Neural crest cell (in vitro differentiated cells): ENCODE measurements at places on chromosomes 16 and 17. TPM values are rescaled to one million over a fixed set of nuclear protein-coding genes. Genes with fewer than 3 reads are reported as not detected.

DNA sequence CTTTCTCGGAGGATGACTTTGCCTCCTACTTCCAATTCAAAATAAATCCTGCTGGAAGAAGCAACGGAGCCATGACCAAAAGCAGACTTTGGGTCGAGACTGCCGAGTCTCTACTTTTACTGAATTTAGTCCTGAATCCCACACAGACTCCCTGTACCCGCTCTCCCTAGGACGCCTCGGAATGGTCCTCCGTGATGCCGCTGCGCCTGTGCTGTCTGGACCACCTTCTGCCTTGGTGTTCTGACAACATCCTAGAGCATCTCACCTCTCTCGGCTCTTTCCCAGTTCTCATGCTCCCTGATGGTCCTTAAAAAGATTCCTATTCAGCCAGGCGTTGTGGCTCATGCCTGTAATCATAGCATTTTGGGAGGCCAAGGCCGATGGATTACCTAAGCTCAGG lies 181.1 kb upstream of the HSBP1 start:
- DNase-seq: no peak

- no peak for DNase-seq
Measured at GRCh38 chr17:73911726-73912372, 267.6 kb upstream of the SDK2 start.

- no peak for DNase-seq
Measured at GRCh38 chr17:44229090-44229489, 9.6 kb upstream of the UBTF start.

DNA sequence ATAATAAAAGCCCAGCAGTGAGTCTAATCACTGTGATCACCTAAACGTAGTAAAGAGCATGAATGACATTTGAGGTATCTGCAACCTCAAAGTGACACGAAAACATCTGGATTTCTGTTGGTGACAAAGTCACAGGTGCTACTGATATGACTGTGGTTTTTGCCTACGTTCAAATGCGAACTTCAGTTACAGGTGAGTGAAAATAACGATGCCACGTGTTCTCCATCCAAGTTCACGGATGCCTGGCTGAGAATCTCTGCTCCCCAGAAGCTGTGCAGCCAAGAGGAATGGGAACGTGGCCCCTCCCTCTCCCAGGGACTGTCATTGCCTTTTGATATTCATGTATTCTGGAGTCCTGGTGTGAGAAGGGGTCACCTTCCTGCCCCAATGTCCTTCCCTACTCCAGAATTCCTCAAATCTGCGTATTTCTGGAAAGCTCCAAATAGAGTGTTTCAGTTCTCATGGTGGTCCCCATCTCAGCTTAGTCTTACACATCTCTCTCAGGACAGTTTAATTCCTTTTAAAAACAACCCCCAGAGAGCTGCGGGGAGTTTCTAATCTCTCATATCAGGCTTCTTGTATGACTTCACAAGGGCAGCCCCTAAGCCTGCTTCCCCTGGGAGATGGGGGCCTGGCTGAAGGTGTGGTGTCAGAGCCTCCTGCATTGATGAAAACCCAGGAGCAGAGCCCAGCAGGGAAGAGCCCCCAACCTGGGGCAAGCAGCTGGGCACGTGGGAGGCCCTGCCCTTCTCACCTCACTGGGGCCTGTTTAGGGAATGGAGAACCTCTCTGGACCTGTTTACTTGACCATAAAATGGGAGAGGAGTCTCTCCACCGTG lies 25.8 kb downstream of the PIK3R5 start:
- DNase-seq: no peak

DNA sequence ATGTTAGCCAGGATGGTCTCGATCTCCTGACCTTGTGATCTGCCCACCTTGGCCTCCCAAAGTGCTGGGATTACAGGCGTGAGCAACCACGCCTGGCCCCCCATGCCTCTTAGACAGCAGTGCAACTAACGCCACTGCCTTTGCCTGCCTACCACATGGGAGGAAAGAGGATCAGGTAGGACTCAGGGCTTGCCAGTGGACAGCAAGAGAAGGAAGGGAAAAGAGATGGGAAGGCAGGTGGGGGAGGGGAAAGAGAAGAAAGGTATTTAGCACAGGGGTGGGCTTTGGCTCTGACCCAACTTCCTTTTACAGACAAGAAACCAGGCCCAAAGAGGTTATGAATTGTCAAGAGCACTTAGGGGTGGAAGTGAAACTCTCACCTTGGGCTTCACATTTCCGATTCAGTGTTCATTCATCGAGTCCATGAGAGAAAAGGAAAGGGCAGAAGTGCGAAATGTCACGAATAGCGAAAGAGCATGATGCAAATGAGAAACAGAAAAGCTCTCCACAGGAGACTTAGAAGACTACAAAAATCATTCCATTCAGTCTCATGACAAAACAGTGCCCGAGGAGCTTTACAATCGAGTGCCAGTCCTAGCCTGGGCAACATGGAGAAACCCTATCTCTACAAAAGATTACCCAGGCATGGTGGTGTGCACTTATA lies 36.4 kb downstream of the CDK5R1 start:
- DNase-seq: no peak

DNA sequence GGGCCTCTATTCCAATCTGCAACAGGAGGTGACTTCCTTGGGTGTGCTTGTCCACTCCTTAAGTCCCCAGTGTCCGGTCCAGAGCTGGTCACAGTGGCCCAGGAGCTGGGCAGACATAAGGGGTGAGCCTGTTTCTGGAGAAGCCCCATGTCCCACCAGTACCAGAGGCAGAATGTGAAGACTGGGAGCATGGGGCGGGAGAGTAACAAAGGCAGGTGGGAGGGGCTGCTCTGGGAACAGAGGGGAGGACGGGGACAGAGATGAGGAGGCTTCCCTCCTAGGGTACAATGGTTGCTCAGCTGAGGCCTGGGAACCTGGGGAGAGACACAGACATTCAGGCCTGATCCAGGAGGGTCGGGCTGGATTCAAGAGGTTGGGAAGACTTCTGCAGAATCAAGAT lies 323.3 kb upstream of the TNRC6C start:
- no peak for DNase-seq

DNA sequence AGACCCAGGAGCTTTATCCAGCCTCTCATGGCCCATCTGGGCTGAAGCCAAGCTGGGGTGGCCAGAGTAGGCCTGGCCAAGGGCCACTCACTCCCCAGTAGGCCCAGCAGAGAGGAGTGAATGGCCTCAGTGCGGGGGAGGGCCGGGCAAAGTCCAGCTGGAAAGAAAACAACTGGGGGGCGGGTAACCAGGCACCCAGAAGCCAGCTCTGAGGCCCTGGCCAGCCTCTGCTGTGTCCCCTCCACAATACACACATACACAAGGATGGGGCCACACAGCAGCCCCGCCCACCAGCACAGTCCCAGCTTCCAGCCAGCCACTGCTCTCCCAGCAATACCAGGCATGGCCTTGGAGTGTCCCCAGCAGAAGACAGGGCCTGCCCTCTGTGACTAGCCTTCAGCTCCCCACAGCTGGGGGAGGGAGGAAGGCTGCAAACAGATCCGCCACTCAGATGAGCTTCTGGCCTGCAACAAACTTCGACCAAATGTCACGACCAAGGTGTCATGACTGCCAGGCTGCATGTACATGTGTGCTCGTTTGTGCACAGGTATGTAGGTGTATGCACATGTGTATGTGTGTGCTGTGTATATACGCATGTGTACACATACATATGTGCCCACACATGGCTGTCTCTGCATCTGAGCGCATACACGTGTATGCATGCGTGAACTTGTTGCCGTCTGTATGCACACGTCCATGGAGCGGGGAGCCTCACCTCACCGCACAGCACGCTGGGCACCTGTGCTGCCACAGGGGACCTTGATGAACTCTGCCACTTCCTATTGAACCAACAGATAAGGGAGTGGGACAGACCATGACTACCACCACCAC lies 5.0 kb downstream of the CARHSP1 start:
- DNase-seq: no peak

GRCh38 chr17:67594115-67594880 lies 123.4 kb upstream of the NOL11 start:
- DNase-seq: no peak

GRCh38 chr16:84141143-84141670 lies 3.8 kb downstream of the HSDL1 start:
- DNase-seq: no peak

DNA sequence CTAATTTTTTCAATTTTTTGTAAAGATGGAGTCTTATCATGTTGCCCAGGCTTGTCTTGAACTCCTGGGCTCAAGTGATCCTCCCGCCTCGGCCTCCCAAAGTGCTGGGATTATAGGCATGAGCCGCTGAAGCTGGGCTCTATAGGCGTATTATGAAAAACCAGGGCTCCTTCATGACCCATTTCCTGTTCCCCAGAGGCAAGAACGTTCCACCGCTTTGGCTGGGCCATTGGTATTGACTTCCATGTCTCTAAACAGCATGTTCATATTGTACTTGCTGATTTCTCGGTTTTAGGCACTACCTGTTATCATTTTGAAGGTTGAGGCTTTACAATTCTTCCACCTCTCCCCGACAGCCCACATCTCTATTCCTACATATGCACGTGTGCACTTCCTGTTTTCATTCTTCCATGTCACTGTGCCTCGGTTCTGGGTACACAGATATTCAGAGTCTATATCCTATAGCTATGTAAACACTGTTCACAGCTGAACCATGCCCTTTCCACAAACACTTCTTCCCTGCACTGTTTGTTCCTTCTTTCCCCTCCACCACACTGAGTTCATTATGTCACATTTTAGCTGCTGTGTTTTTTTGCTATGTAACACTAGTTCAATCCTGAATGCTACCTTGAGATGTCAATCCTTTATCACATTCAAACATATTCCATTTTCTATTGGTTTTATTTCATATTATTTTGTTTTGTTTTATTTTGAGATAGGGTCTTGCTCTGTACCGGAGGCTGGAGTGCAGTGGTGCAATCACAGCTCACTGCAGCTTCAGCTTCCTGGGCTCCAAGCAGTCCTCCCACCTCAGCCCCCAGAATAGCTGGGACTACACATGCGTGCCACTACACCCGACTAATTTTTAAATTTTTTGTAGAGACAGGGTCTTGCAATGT lies 16.8 kb upstream of the MAPK3 start:
- DNase-seq: no peak

DNA sequence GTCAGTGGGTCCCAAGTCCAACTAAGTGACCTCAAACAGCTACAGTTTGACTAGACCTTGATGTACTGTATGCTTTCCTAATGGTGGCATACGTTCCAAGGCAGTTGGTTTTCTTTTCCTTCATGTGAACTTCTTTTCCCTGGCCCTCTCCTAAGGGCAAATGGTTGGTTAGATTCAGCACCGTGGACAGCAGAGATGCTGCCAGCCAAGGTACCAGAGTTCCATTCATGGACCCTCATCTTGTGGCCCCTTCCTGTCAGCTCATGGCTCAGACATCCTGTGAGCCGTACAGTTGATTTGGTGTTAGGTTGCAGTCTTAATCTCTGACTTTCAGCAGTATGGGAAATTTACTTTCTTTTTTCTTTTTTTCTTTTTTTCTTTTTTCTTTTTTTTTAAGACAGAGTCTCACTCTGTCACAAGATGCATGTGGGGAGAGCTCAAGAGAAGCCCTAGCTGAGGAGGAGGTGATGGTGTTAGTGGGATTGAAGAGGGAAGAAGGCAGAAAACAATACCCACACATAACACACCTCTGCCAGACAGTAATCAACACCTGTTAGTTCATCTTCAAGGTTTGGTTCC lies 122.4 kb downstream of the USP31 start:
- DNase-seq: peak; percentile 57

DNA sequence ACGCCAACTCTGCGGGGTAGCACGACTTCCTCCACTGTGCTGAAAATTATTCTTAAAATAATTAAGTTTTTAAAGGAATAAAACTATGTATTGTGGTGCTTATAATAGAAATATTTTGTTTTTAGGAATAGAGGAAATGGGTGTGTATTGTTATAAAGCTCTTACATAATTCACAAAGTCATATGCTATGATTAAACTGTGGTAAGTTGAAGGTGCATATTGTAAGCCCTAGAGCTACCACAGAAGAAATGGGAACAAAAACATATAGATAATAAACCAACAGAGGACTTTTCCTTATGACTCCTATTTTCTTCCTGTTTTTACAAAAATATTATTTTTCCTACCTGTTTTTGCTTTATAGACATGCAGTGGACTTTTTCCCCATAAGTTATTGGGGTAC lies 4.3 kb upstream of the SLFN11 start:
- DNase-seq: no peak

GRCh38 chr17:14923981-14924380 lies 341.1 kb downstream of the PMP22 start:
- no peak for DNase-seq

DNA sequence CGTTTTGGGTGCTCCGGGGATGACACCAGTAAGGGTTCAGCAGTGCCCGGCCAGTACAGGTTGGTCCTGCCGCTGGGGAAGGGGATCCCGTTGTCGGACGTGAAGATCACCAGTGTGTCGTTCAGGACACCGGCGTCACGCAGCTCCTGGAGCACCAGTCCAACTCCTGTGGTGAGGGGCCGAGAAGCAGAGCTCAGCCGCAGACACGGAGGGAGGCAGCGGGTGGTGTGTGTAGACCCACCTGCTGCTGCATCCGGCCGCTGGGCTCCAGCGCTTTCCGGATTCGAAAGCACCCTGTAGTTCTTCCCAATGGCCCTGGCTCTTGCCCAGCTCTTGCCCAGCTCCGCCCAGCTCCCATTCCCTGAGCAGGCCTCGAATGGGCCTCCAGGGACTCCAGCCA lies 8.0 kb downstream of the SGSH start:
- DNase-seq: no peak

DNA sequence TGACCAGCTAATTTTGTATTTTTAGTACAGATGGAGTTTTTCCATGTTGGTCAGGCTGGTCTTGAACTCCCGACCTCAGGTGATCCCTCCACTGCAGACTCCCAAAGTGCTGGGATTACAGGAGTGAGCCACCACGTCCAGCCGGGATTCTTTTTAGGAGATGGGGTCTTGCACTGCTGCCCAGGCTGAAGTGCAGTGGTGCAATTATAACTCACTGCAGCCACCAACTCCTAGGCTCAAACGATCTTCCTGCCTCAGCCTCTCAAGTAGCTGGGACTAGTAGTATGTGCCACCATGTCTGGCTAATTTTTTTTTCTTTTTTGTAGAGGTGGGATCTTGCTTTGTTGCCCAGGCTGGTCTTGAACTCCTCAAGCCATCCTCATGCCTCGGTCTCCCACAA lies 56.4 kb upstream of the MGAT5B start:
- DNase-seq: no peak

DNA sequence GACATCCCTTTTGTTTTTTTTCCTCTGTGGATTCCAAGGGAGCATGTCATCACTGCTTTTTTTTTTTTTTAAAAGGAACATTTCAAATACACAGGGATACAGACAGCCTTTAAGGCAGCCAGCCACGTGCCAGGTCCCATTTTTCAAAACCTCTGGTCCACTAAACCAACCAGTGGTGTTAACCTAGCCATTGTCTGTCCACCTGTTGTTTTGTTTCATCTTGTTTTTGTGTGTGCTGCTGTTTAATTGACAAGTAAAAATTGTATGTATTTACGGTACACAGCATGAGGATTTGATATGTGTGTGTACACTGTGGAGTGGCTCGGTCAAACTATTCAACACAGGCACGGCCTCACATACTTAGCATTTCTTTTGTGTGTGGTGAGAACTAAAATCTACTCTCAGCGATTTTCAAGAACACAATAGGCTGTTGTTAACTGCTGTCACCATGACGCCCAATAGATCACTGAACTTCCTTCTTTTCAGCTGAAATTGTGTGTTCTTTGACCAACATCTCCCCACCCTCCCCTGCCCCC lies 19.2 kb downstream of the TMEM114 start:
- no peak for DNase-seq

TP53TG3F gene
- not detected in 2 replicates for total RNA-seq

STH gene
- not detected in 2 replicates for total RNA-seq

GOT2 gene
- 128 and 133 TPM in 2 replicates for total RNA-seq

ETV4 gene
- 55.0 and 59.6 TPM in 2 replicates for total RNA-seq

NOTUM gene
- 5.9 and 6.3 TPM in 2 replicates for total RNA-seq

CSH1 gene
- total RNA-seq: not detected in 2 replicates

DBF4B gene
- 50.2 and 51.1 TPM in 2 replicates for total RNA-seq

GCGR gene
- total RNA-seq: not detected in 2 replicates
